Activated CD4-positive, alpha-beta memory T cell treated with anti-CD3 and anti-CD28 coated beads, Interleukin-2, amount 10 ng/mL, durations not matched to agents 7 days and 5 days (primary cell): ENCODE measurements at places on chromosomes 16 and 17. TPM values are rescaled to one million over a fixed set of nuclear protein-coding genes. Genes with fewer than 3 reads are reported as not detected.

DNA sequence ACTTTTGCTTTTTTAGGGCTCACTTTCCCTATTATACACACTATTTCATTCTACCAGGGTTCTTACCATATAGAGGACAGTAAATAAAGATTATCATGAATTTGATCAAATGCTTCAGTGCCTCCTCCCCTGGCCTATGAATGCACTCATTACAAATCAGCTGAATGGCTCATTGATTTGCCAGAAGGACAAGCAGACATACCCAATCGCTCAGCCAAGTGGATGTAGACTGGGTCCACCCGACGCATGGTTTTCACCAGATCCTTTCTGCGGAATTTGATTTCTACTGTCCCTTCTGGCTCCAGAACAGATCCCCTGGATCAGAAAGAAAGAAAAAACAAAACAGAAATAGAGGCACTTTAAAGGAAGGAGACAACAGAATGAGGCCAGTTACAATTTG lies 162.6 kb downstream of the AATF start:
- H3K27ac ChIP-seq = no peak overlapping the region
- peaks cover 10% of the 10 kb centered on the region for H3K36me3 ChIP-seq
- H3K4me1 ChIP-seq = no peaks in the 10 kb centered on the region
- DNase-seq = no peak
- H3K27me3 ChIP-seq = no peaks in the 10 kb centered on the region

- no peak for DNase-seq
- peaks cover 41% of the 10 kb centered on the region for H3K27me3 ChIP-seq
- H3K4me3 ChIP-seq = no peak overlapping the region
- H3K4me1 ChIP-seq = peaks cover 2% of the 10 kb centered on the region
Measured at GRCh38 chr16:57639172-57639887, 10.9 kb downstream of the ADGRG1 start.

The BCO1 gene
- total RNA-seq = not detected

The TCAP gene
- 1.5 TPM for total RNA-seq

- DNase-seq = no peak
- peaks cover 11% of the 10 kb centered on the region for H3K36me3 ChIP-seq
- no peak overlapping the region for H3K27ac ChIP-seq
Measured at GRCh38 chr16:23410176-23410575, 42.8 kb downstream of the COG7 start.

DNA sequence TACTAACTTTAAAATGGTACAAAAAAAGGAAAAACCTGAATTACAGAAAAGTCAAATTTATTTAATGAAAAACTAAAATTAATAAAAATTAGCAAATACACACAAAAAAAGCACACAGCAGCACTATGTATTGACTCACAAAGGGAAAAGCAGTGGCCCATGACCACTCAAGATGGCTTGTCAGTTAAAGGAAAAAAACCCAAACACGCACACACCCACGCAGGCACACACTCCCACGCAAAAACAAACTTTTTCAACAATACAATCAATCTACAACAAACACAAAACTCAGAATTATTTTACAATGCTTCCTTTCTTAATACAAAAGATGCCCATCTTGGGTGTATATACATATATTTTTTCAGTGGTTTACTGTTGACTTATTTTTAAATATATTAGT lies 24.2 kb downstream of the SIAH1 start:
- H3K27ac ChIP-seq = no peak overlapping the region
- H3K36me3 ChIP-seq = peaks cover 28% of the 10 kb centered on the region
- no peaks in the 10 kb centered on the region for H3K27me3 ChIP-seq
- no peak overlapping the region for H3K4me3 ChIP-seq
- DNase-seq = no peak

The TBC1D3G gene
- not detected for total RNA-seq

- peaks cover 16% of the 10 kb centered on the region for H3K4me1 ChIP-seq
- peaks cover 3% of the 10 kb centered on the region for H3K36me3 ChIP-seq
- no peak overlapping the region for H3K4me3 ChIP-seq
- peaks cover 22% of the 10 kb centered on the region for H3K27me3 ChIP-seq
- H3K27ac ChIP-seq = no peak overlapping the region
Measured at GRCh38 chr17:17728146-17728545, 46.9 kb downstream of the RAI1 start.

The BFAR gene
- 68.8 TPM for total RNA-seq

- peak overlapping the region; percentile 47 for H3K4me3 ChIP-seq
- H3K4me1 ChIP-seq = peaks cover 92% of the 10 kb centered on the region
- peak; percentile 62 for DNase-seq
- peaks cover 66% of the 10 kb centered on the region for H3K36me3 ChIP-seq
Measured at GRCh38 chr17:76193591-76193990, 46.7 kb downstream of the RNF157 start.

The TEPSIN gene
- 55.0 TPM for total RNA-seq

The RDM1 gene
- total RNA-seq = 16.9 TPM

DNA sequence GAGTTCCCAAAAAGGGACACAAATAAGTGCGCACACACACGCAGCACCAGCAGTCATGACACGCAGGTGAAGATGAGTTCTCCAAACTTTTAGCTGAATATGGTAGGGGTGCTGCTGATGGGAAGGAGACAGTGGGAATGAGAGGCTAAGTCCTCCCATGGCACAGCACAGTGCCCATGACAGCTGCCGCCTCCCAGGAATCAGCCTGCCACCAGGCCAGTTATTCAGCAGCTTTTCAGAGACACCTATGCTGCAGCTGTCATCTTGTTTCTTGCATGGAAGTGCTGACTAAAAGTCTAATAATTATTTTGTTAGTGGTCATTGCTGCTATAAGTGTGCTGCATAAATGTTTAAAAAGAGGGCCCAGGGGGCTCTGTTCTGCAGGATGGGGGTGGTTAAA lies 12.2 kb downstream of the WFIKKN2 start:
- H3K4me1 ChIP-seq = peaks cover 12% of the 10 kb centered on the region
- H3K36me3 ChIP-seq = no peaks in the 10 kb centered on the region

DNA sequence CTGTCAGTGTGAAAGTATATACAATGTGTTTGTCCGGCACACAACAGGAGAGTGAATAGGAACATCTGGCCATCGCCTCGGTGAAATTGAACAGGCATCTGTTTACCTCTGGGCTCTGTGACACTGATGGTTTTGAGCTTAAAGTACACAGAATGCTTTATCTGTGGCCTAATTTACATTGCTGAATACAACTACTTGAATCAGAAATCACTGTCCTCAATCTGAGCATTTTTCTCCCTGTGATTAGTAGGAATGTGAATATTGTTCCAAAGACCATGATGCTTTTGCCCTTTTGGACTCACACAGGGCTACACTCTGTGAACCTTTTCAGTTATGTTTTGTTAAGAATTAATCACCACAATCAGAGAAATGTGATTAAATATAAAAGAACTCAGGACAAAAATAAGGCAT lies 323.0 kb upstream of the TBX2 start:
- H3K4me1 ChIP-seq = peaks cover 4% of the 10 kb centered on the region
- no peaks in the 10 kb centered on the region for H3K27me3 ChIP-seq
- no peak for DNase-seq
- H3K27ac ChIP-seq = no peak overlapping the region

The PRSS33 gene
- total RNA-seq = not detected

DNA sequence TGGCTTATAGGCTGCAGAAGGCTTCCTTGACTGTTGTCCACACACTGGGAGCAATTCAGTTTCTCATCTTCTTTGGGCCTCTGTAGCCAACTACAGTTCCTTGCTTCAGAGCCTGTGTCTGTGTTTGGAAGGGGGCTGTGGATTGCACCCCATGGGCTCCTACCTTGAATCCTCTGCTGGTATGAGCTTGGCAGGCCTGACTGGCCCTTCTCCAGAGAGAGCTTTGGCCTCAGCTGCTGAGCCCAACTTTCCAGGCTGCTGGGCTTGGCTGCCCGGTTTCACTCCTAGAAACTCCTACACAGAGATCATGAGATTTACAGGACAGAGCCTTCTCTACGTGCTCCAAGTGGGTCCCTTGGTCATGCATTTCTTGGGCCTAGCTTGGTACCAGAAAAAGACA lies 354.4 kb downstream of the SNX29 start:
- no peaks in the 10 kb centered on the region for H3K36me3 ChIP-seq
- H3K4me3 ChIP-seq = no peak overlapping the region
- H3K27me3 ChIP-seq = no peaks in the 10 kb centered on the region
- H3K4me1 ChIP-seq = no peaks in the 10 kb centered on the region

The ZSCAN32 gene
- 17.8 TPM for total RNA-seq

DNA sequence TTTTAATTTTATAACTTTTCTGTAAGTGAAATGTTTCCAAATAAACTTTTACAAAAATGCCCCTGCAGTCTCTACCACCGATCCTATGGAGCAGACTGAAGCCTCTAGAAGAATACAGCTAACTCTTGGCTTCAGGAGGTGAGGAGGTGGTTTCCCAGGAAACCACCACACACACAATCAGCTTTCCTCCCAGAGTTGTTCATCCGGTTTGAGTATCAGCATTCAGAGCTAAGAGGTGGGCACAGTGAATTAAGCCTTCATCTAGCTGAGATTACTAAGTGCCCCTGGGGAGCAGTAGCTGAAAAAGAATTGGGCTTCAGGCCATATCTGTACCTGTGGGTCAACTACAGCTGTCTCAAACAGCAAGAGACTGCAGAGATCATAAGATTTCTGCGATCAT lies 139.7 kb downstream of the AATF start:
- peak; percentile 39 for DNase-seq
- H3K27me3 ChIP-seq = no peaks in the 10 kb centered on the region
- peak overlapping the region; percentile 13 for H3K27ac ChIP-seq
- no peak overlapping the region for H3K4me3 ChIP-seq

The TNFRSF17 gene
- total RNA-seq = not detected

GRCh38 chr16:75188832-75189477 lies 18.0 kb downstream of the CTRB2 start:
- no peak for DNase-seq
- no peak overlapping the region for H3K4me3 ChIP-seq
- peaks cover 2% of the 10 kb centered on the region for H3K27me3 ChIP-seq
- H3K36me3 ChIP-seq = no peaks in the 10 kb centered on the region
- H3K27ac ChIP-seq = no peak overlapping the region
